AG08395 (cell line): ENCODE measurements at places on chromosomes 3 and 15.

GRCh38 chr3:60810881-60811280 lies 440.4 kb downstream of the FHIT start:
- DNase-seq, result no peak

DNA sequence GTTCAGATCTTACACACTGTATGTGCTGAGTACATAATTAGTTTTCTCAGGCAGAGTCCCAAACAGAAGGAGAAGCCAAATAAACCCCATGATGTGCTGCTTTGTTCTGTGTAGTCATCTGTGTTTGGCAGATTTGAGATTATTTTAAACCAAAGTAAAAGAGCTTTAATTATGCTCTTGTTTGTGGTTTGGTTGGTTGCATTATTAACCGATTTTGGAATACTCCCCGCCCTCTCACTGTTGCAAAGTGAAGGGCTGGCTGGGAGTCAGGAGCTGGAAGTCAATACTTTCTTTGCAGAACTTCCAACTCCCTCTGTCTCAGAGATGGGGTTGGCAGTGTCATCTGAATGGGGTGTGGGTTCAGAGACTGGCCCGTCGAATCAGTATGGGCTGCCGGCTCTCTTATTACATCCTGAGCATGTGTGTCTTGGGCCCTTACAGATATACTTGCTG lies 34.4 kb downstream of the SLCO3A1 start:
- DNase-seq, result peak; percentile 13

GRCh38 chr3:195160257-195160898 lies 110.6 kb downstream of the XXYLT1 start:
- DNase-seq, result peak; percentile 81

GRCh38 chr15:31163769-31164572 lies 62.4 kb upstream of the TRPM1 start:
- no peak for DNase-seq

DNA sequence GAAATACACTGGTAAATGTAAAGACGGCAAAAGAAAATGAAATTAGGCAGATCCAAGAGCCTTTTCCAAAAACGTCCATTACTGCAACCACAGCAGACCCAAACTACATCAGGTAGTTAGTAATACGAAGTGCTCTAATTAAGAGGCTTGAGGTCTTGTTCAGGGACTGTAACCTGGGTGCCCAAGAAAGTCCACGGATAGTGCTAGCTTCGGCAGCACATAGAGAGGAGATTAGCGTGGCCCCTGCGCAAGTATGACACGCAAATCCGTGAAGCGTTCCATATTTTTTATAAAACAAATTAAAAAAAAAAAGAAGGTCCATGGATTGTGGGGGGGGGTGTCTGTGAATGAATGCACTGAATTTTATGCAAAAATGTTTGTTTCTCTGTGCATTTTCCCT lies 1.4 kb downstream of the COPB2 start:
- no peak for DNase-seq
